ENCODE measurements at places on chromosomes 7 and 10.

DNA sequence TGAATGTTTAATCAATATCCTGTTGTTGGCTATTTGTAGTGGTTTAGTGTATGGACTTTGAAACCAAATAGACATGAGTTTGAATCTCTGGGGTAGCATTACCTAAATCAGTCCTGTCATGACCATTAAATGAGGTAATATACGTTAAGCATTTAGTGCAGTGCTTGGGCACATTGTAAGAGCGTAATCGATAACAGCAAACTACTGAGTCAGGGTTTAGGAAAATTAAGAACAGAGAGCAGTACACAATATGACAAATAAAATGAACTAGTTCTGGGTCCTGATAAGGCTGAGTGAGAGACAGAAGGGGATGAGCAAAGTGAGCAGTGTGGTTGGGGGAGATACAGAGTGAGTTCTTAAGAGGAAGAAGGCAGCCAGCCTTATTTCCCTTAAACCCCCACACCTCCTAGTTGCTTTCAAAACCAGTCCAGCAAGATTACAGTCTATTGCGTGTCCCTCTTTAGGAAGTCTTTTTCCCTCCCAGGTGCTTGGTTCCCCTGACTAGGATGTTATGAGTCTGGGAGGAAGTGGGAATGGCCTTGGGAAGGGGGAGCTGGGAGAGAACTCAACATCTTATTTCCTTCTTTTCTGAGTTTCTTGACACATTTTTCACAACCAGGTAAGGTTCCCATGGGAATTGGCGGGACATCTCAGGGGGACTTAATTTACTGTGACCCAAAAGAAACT is 171.0 kb downstream of the SND1 start:
- no peak for DNase-seq

- no peak for DNase-seq
Observed at GRCh38 chr7:68529221-68529620, 1069.1 kb upstream of the AUTS2 start.

DNA sequence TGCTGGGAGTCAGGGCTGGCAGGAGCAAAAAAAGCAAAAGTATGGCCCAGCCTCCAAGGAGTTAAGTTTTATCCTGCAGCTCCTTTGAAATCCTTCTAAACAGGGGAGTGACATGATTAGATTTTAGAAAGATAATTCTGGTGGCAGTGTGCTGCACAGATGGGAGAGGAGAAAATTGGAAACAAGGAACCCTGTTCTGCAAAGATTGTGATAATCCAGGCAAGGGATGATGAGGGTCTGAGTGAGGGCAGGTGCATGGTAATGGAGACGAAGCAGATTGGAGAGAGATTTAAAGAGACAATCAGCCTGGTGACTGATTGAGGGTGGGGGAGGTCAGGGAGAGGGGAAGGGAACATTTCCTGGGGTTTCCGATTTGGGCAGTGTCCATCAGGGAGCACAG is 444.7 kb upstream of the PODXL start:
- DNase-seq: no peak

- DNase-seq: no peak
Observed at GRCh38 chr7:30915005-30915601, 3.5 kb downstream of the AQP1 start.

DNA sequence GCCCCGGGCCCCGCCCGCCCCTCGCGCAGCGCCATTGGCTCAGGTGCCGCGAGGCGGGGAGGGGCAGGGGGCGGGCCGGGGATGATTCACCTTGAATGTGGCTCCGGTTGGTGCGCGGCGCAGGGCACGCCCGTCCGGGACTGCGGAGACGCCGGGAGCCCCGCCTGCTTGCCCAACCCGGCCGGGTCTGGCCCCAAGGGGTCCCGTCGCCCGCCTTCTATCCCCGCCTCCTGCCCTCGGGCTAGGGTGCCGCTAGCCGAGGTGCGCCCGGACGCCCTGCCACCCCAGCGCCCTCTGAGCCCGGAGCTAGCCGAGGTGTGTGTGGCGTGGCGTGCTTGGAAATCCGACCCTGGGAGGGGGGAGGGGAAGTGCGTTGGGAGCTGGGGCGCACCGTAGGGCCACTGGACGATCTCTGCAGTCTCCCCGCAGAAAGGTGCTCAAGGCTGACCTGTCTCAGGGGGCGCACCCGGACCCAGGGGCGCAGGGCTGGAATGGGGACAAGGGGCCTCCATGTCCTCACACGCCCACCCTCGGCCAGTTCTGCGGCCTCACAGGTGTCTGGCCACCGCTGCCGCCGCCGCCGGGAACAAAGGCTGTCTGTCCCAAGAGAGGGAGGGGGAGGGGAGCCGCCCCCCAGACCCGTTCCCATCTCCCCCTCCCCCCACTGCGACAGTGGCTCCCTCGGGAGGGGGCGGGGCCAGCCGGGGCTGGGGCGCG is 168.9 kb downstream of the NRF1 start:
- DNase-seq: peak; percentile 86

DNA sequence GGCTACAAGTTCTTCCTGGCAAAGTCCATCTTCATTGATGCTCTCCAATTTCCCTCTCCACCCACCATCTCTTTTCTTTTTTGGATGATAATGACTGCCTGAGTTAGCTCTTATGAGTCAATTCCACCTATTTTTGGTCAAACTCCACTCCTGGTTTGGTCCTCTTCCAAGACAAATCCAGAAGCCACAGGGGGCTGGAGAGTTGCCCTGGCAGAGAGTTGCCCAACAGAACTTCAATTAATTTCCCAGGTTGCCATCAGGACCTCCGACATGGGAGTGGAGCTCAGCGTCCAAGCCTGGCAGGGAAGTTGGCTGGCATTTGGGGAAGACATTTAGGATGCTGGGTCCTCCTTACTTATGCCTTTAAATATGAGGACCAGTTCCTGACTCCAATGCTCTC is 29.2 kb upstream of the KCNMA1 start:
- DNase-seq: no peak

- no peak for DNase-seq
Observed at GRCh38 chr7:108079648-108080591, 50.2 kb downstream of the LAMB4 start.

DNA sequence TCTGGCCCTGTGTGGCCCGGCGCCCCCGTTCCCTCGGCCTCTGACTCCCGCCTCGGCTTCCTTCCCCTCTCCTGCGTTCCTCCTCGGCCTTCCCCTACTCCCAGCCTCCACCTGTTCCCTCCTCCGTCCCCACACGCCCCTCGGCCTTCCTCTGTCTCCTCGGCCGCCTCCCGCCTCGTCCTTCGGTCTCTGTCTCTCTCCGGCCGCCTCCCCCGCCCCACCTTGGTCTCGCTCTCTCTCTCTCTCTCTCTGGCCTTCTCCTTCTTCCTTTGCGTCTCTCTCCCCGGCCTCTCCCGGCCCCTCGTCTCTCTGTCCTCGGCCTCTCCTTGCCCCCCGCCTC is 588 bp downstream of the GET4 start:
- DNase-seq: no peak

GRCh38 chr7:67713451-67714056 is 716.9 kb downstream of the TYW1 start:
- DNase-seq: no peak

DNA sequence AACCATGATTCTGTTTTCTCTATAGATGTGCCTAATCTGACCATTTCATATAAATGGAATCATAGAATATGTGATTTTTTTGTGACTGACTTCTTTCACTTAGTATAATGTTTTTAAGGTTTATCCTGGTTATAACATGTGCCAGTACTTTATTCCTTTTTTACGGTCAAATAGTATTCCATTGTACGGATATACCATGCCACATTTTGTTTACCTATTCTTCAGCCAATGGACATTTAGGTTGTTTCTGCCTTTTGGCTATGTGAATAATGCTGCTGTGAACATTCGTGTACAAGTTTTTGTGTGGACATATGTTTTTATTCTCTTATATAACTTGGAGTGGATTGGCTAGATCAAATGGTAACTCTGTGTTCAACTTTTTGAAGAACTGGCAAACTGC is 178.3 kb upstream of the TCF7L2 start:
- DNase-seq: no peak

- no peak for DNase-seq
Observed at GRCh38 chr10:47406870-47407691, 23.0 kb upstream of the ZNF488 start.

- no peak for DNase-seq
Observed at GRCh38 chr10:82874671-82875070, 999.7 kb downstream of the NRG3 start.

GRCh38 chr10:113093188-113094113 is 143.4 kb downstream of the TCF7L2 start:
- DNase-seq: no peak

- DNase-seq: no peak
Observed at GRCh38 chr7:100574362-100575205, 884 bp upstream of the SAP25 start.

DNA sequence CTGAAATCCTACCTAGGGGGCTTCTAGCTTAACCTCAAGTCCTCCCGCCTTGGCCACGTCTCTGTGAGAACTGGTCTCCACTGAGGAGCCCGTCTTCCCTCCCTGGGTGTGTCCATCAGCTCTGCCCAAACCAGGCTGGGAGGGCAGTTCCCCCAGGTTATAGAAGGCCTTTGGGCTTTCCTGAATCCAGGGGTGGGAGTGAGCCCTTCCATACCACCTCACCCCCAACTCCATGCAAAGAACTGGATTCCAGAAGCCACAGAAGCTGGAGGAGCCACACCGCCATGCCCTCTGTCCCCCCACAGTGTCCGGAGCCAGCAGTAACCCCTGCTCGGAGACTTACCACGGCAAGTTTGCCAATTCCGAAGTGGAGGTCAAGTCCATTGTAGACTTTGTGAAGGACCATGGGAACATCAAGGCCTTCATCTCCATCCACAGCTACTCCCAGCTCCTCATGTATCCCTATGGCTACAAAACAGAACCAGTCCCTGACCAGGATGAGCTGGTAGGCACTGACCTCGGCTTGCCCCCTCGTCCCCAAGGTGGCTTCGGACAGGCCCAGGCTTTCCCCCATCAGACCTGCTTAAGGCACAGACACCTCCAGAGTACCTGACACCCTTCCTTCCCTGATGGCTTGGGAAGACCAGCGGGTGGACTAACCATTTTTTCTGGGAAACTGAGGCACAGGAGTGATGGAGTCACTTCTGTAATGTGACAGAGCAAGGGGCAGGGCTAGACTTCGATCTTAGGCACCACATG is 4.7 kb downstream of the CPA1 start:
- no peak for DNase-seq

GRCh38 chr7:131529179-131529578 is 27.2 kb downstream of the PODXL start:
- DNase-seq: no peak

- no peak for DNase-seq
Observed at GRCh38 chr10:110398419-110399105, 93.8 kb upstream of the SMNDC1 start.

GRCh38 chr10:103727546-103727963 is 127.8 kb downstream of the SH3PXD2A start:
- no peak for DNase-seq

- DNase-seq: no peak
Observed at GRCh38 chr10:110399106-110399964, 94.6 kb upstream of the SMNDC1 start.

- no peak for DNase-seq
Observed at GRCh38 chr10:94146313-94146712, 152.6 kb downstream of the PLCE1 start.

DNA sequence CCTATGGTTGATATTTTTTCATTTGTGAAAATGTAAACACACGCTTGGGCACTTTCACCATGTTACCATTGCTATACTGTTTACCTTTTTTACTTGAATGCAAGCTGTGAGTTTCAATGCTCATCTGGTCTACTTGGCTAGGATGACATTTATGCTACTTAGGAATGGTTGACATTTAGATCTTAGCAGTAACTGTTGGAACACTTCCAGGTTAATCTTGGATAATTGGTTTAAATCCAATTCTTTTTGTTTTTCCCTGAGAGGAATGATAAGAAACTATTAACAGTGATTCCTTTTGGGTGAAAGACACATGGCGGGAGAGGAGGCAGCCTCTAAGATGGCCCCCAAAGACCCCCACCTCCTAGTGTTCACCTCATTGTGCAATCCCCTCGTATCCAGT is 51.4 kb upstream of the AMPH start:
- DNase-seq: no peak

DNA sequence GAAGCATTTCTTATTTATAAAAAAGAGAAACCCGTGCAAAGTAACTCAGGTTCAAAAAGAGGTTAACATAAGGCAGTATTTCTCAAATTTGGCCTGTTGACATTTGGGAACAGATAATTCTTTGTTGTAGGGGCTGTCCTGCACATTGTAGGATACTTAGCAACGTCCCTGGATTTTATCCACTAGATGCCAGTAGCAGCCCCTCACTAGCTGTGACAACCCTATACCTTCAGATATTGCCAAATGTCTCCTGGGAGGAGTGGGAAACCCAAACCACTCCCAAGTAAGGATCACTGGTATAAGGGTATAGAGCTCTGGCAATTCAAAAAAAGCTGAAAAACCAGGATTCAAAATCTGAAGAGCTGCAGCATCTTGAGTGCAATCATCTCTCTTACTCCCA is 202.3 kb upstream of the PRKCQ start:
- DNase-seq: no peak

GRCh38 chr10:110496553-110497437 is 912 bp upstream of the DUSP5 start:
- no peak for DNase-seq

DNA sequence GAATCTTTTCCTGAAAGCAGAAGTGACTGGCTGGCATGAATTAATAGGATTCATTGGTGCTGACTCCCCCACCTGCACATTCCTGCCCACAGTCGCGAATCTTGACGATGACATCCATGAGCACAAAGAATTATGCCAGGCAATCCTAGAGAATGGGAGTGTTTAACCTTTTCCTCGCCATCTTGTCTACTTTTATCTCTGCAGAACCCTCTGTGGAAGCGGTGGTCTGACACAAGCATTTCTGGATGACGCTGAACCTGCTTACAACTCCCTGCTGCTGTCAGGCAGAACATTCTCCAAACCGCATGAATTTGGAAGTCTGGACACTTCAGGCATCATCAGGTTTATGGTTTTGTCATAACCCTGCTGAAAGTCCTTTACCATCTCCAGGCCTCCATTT is 36.5 kb downstream of the KLF6 start:
- no peak for DNase-seq

DNA sequence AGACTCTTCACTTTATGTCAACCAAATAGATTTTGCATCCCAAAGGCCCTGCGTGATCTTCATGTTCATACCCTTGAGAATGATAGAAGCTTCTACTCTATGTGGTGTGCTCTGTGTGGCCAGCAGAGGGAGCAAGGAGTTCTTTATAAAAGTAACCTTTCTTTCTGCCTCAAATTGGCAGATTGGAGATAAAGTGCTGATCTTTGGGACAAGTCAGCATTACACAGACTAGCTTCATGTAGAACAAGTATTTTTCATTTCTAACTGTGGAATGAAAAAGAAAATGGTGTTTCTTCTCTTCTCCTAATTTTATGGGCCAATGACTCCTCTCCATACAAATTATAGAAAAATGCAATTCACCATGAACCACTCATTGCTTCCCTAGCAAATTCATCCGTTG is 1214.1 kb downstream of the SORCS1 start:
- peak; percentile 17 for DNase-seq

DNA sequence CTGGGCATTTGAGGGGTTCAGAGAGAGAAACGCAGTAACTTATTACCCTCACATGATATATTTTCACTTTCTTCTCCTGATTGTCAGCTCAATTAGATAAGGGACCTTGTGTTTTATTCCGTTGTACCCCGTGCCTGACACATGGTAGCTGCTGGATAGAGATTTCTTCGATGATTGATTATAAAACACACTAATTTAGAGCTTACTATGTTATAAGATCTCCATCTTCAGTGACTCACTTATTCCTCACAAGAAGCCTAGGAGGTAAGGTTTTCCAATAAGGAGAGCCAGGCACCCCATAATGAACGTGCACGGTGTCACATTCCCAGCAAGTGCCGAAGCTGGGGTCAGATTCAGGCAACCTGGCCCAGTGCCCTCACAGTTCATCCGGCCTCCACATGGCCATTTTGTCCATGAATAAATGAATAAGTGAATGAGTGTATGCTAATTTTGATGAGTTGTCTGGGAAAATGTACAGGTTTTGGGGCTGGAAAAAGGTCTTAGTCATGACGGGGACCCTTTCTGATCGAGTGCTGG is 138.1 kb upstream of the CDCA7L start:
- no peak for DNase-seq
